ENCODE measurements at places on chromosomes 6 and 20.

DNA sequence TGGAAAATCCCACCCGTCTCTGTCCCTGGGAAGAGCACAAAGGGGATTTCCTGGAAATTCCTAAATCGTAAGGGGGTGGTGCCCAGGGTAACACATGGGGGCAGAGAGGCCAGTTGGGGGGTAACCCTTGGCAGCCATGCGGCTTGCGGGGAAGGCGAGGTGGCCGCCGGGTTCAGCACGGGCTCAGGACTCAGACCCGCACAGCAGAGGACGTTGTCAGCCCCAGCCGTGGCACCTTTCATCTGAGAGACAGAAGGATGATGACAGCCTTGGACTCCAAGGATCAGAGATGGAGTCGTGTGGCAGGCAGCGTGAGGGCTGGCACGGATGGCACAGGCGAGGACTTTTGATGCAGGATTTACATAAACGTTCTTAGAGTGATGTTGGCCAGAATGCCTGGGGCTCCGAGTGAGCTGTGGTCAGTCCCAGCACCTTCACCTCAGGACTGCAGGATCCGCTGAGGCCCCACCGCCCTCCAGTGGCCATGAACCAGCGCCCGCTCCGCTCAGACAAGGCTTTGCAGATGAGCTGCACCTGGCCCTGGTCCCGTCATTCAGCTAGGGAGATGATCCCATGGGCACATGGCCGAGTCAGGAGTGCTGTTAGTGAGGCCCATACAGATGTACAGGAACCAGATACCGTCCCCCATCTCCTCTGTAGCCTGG is 190.3 kb downstream of the TAF4 start:
- DNase-seq = peak; percentile 10

DNA sequence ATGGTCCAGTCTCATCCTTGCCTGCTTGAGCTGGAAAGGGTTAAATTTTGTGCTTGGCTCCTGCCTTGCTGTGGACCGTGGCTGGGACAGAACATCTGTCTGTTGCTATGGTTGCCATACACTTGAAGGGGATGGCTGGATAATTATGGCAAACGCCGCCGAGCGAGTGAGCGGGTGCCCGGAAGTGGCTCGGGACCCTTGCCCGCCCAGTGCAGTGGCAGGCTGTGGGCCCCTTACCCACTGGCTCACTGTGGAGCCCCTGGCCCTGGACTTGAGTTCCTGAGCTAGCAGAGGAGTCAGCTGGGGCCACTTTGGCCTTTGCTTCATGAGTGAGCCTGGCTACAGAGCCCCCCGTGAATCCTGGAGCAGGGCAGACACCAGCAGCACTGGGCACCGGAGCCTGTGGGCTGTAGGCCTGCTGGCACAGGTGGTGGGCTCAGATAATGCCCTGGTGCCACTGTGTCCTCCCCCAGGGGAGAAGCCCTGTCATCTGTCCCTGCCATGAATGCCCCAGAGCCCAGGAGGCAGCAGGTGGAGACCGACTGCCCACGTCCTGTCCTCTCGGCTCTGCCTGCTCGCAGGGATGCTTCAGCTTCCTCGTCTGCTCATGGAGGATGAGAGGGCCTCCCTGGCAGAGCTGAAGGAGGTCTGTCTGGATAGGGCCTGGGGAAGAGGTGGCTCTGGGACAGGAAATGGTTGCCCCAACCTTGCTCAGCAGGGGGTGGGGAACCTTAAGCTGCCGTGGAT is 25.5 kb upstream of the NOL4L start:
- DNase-seq = no peak

DNA sequence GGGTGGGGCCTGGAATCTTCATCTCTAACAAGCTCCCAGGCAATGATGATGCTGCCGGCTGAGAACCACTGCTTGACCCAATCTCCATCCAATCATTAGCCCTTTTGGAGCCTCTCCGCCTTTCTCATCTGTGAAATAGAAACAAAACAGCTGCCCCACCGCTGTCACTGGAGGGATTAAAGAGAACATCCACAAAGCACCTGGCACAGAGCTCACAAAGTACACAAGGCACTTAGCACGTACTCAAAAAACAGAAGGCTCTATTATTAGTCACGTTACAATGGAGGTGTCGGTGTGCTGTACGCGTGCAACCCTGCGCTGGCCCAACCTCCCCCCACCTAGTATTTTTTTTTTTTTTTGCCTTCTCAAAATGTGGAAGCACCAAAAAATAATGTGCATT is 213.5 kb upstream of the ARID1B start:
- no peak for DNase-seq

- DNase-seq = no peak
Measured at GRCh38 chr6:39266375-39266774, 37.1 kb upstream of the KCNK5 start.

GRCh38 chr20:3692706-3693294 is 11.0 kb upstream of the ADAM33 start:
- DNase-seq = no peak

Measured in C1 segment of cervical spinal cord (tissue), 14 donors.